ENCODE measurements at places on chromosomes 3 and 15.

DNA sequence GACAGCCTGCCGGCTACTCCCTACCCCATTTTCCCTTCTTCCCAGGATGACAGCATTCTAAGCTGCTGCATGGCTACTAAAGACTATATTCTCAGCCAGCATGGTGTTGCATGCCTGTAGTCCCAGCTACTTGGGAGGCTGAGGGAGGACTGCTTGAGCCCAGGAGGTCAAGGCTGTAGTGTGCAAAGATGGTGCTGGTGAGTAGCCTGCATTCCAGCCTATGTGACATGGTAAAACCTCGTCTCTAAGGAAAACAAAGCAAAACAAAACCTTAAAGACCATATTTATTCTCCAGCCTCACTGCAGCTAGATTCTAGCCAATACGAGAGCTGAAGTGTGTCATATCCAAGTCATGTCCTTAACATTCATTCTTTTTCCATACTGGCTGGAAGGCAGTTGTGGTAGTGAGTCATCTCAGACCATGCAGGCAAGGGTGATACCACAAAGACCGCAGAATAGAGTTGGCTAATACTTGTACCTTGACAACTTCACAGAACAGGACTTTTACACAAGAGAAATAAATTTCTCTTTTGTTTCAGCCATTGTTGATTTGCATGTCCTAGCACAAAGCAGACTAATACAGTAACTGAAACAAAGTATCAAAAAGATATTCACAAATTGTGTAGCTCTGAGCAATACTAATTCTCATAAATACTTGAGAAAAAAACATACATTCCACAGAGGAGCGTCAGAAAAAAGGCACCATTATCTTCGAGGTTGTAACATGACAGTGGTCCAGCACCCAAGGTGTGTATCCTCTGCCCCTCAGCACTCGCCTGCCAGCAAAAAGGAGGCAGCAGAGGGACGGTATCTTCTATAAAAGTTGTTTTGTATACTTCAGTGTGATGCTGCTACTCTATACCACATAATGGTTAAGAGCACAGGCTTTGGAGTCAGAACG is 14.8 kb downstream of the PBRM1 start:
- DNase-seq, result no peak

DNA sequence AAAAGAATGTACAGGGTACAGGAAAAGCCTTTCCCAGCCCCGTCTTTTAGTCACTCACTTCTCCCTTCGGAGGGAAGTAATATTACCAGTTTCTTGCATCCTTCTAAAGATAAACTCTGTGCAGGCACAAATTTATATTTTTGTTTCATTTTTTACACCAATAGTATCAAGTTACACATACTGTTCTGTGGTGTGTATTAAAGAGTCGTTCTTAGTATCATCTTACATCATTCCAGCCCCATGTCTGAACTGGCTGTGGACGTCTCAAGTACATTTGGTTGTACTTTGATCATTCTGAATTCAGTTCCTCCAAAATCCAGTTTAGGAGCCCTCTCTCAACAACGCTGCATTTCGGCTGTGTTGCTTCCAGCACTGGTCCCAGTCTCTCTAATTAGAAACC is 68.7 kb downstream of the LMLN start:
- DNase-seq, result no peak

DNA sequence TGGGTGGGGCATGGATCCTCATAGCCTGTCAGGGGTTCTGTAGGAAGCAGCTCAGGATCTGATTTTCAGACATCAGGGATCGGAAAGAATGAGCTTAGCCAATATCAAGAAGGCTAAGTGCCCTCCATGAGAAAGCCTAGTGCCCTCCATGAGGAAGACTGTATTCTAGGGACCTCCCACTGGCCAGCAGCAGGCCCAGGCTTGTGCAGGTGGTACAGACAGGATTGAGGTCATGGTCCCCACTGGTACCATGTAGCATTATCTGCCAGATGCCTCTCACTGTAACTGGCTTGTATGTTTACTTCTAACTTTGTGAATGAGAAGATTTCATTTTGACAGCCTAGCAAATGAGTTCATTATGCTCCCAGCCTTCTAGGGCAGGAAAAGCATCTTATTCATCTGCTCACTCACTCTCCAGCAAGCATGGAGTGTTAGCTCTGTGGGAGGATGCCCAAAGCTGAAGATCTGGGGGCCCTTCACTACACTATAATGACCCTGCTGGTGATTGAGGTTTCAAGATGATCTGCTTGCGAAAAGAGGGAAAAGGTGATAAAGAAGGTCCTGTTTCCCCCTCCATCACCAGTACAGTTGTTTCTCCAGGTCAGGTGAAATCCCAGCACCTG is 7.5 kb downstream of the EPHB1 start:
- no peak for DNase-seq

DNA sequence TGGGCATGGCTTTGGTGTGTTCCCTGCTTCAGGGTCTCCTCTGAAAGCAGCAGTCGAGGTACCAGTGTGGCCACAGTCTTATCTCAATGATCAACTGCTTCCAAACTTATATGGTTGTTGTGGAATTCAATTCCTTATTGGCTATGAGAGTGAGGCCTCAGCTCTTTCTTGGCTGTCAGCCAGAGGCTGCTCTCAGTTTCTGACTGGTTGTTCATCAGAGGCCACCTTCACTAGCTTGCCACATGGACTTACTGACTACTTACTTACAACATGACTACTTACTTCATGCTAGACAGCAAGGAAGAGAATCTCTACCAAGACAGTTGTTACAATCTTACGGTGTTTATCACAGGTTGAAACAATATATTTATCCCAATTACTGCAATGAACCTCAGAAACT is 789.2 kb downstream of the DIPK2A start:
- no peak for DNase-seq

- no peak for DNase-seq
Measured at GRCh38 chr3:194714564-194714963, 28.9 kb downstream of the FAM43A start.

- no peak for DNase-seq
Measured at GRCh38 chr15:68196445-68197169, 8.5 kb downstream of the CALML4 start.

GRCh38 chr3:169295126-169295525 is 368.4 kb downstream of the MECOM start:
- DNase-seq, result no peak

GRCh38 chr3:172159962-172160538 is 120.7 kb downstream of the FNDC3B start:
- no peak for DNase-seq

- DNase-seq, result no peak
Measured at GRCh38 chr3:124951511-124952281, 17.1 kb upstream of the MUC13 start.

DNA sequence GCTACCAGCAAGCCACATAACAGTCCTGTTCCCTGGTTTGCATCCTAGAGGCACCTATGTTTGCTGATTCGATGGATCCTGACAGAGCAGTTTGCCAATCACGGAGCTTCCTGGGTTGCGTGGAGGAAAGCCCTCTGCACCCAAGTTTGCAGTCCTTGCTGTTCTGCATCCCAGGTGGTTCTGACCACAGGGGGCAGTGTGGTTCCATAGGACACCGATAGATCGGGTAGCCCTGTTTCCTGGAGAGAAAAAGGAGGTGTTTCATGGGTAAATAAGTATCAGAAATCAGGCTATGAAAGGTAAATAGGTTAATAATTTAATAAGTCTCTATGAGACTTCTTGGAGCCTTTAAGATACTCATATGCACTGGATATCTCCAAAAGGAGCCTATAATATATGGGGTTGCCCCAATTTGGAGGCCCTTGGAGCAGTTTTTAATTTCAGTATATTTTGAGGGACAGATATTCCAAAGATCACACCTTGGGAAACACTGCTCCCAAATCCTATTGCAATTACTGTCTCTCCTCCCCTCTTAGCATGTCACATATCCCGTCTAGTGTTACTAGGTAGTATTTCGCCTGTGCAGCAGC is 194.6 kb upstream of the TPM1 start:
- no peak for DNase-seq

DNA sequence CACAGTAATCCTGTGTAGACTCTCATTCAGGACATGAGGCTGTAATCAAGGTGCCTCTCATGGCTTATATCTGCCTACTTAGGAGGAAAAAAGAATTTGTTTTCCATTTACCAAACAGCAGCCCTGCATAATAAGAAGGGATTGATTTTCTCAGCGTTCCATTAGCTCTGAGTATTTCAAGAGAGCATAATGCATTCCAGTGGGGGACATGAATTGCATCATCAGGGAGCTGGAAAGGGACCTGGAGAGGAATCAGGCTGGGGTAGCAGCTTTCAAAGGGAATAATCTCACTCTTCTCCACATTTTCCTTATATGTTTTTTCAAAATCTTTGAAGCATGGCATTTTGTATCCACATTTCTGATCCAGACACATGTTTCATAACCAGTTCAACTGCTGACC is 150.6 kb upstream of the ANKRD28 start:
- no peak for DNase-seq

DNA sequence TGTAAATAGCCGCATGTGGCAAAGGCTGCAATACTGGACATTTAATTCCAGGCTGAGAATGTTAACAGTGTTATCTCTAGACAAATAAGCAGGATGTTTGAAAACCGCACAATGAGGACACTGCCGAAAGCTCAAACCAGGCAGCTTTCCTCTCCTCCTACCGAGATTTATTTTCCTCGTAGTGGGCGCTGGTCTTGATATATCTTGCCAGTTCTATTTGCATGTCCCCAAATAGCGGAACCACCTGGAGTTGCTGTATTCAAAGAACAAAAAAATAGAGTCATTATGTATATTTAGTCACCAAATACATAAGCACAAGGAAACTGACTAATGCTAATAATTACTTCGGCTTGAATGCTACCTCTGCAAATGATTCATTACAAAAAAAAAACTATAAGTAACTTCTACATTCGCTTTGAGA is 46.5 kb downstream of the CYFIP1 start:
- DNase-seq, result no peak

DNA sequence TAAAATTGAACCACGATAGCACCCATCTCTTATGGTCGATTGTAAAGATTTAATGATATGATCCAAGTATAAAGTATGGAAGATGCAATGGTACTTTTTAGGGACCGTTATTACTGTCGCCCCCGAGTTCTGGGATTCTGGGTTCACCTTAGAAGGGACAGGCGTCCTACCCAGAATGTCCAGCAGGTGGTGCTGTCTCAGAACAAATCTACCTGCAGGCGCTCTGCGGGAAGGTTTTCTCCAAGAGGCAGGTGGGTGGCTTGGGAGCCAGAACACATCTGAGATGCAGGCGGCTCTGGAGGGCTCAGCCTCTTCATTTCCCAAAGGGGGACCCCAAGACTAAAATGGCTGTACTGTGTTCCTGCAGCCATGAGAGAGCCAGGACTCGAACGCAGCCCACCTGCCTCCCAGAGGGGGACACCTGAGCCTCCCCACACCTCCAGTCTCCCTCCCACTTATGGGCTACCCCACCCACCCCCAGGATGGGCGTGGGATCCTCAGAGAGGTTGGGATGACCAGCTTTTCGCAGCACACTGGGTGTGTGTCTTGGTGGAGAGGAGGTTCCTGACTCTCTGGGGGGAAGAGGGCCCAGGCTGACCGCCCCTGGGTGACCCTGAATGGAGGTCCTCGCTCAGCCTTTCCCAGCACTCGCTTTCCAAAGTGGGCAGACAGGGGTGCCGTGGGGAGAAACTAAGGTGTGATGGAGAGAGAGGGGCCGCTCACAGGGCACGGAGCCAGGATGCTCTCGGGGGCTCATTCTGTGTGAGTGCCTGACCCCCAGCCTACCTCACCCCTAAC is 28.1 kb upstream of the CORO2B start:
- no peak for DNase-seq

DNA sequence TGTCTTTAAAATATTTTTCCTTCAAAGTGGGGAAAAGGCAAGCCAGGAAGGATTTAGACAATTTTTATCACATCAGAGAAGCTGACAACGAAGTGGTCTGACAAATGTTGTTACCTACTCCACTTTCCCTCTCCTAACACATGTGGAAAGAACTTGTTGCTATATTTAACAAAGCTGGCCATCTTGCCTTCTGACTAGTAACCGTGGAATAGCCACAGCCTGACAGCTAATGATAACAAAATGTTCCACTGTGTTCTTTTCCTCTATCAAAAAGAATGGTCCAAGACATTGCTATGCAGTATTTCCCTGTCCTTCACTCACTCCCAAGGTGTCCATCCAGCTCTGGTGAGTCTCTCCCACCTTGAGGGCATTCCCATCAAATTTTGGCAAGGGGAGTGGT is 481.4 kb upstream of the THBS1 start:
- no peak for DNase-seq

GRCh38 chr15:63035977-63036376 is 6.6 kb upstream of the TPM1 start:
- DNase-seq, result no peak

DNA sequence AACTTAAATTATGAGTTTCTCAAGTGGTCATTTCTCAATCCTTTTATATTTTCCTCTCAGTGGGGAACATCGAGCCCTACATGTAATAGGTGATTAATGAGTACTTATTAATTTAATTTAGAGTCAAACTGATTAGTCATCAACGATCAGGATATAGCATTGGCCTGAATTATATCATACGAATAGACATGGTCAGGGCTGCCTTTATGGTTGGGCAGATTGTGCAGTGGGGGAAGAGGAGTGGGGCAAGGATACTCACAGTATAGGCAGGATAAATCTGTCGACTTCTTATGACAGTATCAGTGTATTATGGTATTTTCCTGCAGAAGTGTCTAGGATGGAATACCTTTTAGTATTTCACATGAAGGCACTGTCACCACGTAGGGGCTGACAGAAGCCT is 27.0 kb downstream of the C2CD4A start:
- no peak for DNase-seq

DNA sequence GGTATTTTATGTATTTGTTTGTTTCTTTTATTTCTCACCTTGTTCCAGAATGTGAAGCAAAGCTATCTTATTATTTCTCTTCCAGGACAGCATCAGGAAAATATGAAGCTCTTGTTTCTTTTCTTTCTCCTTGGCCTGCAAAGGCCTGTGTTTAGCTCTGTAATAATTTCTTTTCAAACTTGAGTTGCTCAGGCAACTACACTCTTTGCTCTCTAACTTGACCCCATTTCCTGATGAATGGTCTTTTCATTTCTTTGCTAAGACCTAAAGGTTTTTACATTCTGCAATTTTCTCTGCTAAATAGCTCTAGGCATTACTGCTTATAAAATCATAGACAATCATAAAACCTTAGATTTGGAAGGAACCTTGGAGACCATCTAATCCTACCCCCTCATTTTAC is 26.2 kb upstream of the ZNF770 start:
- no peak for DNase-seq

GRCh38 chr3:37586280-37586679 is 275.4 kb upstream of the CTDSPL start:
- DNase-seq, result no peak

DNA sequence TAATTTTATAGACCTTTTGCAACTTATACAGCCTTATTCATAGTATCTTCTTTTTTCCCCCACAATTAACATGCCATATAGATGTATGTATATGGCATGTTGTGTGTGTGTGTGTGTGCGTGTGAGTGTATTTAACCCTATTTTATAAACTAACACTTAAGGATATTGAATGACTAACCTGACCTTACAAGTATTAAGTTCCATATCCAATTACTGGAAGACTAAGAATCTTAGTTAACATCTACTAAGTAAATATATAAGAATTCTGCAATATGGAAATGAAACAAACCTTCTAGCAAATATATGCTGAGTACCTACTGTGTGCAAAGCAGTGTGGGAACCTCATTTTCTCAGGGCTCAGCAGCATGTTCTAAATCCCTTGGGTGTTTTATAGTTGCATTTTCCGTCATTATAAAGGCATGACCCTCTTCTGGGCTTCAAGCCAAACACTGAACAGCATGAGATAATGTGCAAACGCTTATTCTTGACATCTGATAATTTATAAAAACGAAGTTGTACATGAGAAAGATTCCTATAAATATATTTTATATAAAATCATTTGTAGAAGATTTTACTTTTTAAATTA is 105.5 kb downstream of the NLGN1 start:
- DNase-seq, result no peak

- DNase-seq, result no peak
Measured at GRCh38 chr15:77497942-77498361, 77.3 kb downstream of the HMG20A start.
